Left ventricle myocardium inferior (tissue), 1 donor: ENCODE measurements at places on chromosomes 7 and 10. TPM values are rescaled to one million over a fixed set of nuclear protein-coding genes. Genes with fewer than 3 reads are reported as not detected.

GRCh38 chr7:65938336-65938895 is 43.6 kb downstream of the GUSB start:
- DNase-seq: no peak

- no peak for DNase-seq
These were observed 84.3 kb upstream of the PHF14 start for GRCh38 chr7:10889266-10889898.

- DNase-seq: no peak
These were observed 9.9 kb downstream of the LIPA start for GRCh38 chr10:89241486-89242344.

The USP54 gene
- 19.6 TPM for total RNA-seq

DNA sequence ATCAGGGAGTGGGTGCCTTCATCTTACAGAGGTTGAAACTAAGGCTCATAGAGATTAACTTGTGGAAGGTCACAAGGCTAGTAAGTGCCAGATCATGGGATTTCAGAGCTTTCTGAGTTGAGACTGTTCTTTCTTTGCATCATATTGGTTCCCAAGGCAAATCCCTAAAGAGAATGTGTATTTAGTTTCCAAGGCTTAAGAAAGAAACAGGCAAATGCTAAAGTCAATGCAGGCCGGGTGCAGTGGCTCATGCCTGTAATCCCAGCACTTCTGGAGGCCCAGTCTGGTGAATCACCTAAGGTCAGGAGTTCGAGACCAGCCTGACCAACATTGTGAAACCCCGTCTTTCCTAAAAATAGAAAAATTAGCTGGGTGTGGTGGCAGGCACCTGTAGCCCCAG is 19.8 kb downstream of the CDK1 start:
- DNase-seq: no peak

The RBP3 gene
- total RNA-seq: not detected

The CHST15 gene
- total RNA-seq: 4.5 TPM

- DNase-seq: peak; percentile 79
These were observed 37.9 kb upstream of the RASGEF1A start for GRCh38 chr10:43304687-43305333.

GRCh38 chr10:93451244-93451947 is 30.7 kb downstream of the MYOF start:
- no peak for DNase-seq

The TDRD1 gene
- 1.9 TPM for total RNA-seq

DNA sequence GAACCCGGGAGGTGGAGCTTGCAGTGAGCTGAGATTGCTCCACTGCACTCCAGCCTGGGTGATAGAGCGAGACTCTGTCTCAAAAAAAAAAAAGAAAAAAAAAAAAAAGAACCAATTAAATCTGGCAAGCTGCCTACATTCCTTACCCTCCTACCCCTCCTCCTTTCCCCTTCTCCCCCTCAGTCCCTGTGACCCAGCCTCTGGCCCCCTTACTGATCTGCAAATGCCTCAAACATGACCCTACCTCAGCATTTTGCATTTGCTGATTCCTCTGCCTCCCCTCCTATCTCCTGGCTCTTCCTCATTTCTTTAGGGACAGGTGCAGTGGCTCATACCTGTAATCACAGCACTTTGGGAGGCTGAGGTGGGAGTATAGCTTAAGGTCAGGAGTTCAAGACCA is 19.3 kb downstream of the CDHR3 start:
- no peak for DNase-seq

GRCh38 chr7:147869456-147869855 is 721.1 kb upstream of the C7orf33 start:
- DNase-seq: no peak

GRCh38 chr10:55310143-55310542 is 509.1 kb upstream of the PCDH15 start:
- no peak for DNase-seq

DNA sequence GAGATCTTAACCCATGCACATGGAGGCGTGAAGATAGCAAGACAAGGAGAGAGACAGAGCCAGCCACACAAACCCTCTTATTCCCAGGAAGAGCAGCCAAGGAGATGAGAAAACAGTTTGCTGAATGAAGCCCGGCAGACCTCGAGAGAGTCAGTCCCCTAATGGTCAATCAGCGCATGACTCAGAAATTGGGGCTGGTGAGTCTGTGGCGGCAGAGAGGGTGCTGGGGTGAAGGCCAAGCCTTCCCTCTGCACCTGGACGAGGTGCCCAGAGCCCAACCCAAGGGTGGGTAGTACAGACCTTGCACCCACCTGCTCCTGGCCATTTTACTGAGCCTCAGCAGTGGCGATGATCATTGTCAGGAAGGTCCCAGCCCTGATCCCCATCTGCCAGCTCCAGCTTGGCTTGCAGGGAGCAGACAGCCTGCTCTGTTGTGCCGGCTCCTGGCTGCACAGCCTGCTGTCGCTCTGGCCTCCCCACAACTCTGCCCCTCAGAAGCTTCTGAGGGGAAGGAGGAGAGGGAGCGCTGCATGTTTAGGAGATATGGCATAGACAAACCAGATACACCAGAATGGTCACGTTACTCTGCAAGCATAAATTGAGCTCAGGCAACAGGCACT is 256.6 kb downstream of the RPS24 start:
- DNase-seq: no peak

DNA sequence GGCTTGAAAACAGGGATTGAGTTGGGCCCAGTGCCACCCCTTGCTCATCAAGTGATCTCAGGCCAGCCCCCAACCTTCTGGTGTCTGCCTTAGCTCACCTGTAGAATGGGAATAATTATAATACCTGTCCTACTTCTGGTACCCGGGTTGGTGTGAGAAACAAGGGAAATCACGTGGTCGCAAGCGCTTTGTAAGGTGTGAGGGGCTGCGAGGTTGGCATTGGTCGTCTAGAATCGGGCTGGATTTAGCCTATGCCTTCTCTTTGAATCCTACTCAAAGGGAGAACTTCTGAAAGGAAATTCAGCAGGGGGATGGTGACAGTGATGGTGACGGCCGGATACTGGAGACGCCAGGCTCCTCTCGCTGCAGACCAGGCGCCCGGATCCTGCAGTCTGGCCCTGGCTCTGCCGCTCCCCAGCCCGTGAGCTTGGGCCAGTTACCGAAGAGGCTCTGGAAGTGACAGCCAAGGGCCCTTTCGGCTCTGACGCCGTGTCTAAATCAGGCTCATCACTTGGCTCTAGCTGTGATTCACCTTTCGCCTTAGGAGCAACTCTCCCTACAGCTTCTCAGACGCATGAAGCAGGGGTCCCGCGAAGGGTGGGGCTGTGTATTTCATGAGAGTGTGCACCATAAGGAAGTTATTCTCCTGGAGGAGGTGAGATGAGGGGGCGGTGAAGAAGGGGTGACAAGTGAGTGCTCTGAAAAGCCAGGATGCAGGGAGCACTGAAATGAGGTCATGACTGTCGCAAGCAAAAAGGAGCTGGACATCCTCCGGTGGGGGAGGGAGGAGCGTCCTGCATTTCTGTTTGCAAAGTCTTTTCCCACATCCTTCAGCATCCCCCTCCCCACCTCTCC is 4.0 kb upstream of the CREB5 start:
- DNase-seq: peak; percentile 50

GRCh38 chr7:142248-142941 is 50.0 kb upstream of the FAM20C start:
- peak; percentile 89 for DNase-seq

DNA sequence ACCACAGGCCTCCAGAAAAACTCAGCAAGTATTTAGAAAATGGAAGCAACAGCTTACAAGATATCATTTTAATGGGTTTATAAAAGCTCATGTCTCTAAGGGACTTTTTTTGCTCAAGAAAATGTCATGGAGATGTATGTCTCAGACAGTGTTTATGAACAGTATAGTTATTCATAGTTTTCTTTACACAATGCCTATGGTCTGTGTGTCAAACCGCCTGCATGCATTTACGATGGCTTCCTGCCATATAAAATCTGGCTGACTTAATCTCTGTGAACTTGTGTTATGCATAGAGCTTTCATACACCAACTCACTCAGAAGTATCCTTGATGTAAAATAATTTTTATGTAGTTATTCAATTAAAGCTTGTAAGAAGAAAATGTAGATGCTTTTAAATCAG is 1314.2 kb upstream of the LRRTM3 start:
- DNase-seq: no peak
